Glutamatergic neuron (in vitro differentiated cells): ENCODE measurements at places on chromosomes 1 and 21.

- no peak for DNase-seq
These were observed 39.8 kb upstream of the SYNC start for GRCh38 chr1:32742199-32742947.

DNA sequence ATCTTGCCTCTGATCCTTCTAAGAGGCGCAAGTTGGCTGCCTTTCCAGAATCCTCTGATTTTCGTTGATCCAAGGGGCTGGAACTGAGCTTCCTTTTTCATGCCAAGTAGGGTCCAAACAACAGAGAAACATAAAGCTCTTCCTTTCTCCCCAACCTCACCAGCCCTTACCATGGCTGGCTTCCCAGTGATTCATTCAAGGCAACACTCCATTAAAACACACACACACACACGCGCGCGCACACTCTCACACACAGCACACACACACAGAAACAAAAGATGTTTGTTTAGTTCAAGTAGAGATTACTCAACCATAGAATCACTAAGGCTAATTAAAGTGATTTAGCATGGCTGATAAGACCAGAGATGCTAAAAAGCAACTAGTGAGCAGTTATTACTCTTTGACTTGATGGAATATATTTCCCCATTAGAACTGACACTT lies 13.0 kb upstream of the GUCA2A start:
- no peak for DNase-seq

DNA sequence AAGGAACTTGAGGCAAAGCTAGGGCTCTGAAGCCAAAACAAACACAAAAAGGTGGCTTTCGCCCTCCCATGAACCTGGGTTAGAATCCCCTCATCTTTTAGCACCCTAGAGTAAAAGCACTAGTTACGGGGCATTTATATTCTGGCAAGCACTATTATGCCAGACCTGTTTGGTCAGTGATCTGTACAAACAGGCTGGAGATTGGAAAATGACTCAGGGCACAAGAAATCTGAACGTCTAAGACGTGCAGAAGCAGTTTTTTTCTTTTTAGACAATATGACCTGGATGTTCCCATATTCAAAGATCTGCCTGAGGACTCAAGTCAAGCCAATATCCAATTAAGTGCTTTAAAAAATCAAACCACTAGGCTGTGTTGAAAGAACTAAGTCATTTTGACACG lies 3.0 kb downstream of the ZNF436 start:
- no peak for DNase-seq

DNA sequence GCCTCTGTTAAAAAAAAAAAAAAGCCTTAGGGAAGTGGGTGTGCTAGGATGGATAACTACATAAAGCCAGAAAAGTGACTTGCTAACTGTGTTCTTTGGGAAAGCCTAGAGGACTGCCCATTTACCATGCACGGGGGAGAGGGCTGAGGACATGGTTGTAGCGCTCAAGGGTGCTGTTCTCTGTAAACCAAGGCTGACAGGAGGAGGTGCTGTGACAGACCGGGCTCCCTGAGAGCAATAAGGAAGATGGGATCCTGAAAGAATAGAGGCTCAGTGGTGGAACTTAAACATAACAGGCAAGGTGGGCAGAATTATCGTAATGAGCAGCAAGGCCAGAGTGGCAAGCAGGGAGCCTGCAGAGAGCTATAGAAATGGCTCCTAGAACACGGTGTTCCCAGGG lies 98.5 kb upstream of the DISP3 start:
- DNase-seq, result no peak

- no peak for DNase-seq
These were observed 13.4 kb downstream of the ATF3 start for GRCh38 chr1:212621949-212622305.

DNA sequence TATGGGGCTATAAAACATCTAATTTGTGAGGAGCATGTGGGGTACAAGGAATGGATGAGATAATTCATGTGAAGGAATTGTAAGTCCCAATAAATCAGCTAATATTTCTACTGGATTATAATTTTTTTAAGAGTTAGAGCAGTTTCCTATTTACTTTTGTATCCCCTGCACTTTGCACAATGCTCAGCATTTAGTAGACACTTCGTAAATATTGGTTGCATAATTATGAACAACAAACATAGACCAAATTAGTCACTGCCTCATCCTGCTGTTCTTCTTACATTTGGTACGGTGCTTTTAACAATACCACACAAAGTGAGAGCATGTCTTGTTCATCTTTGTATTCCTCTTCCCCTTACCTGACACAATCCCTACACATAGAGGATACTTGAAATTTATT lies 27.1 kb upstream of the RRP15 start:
- DNase-seq, result no peak

- no peak for DNase-seq
These were observed 125.6 kb downstream of the SPATA46 start for GRCh38 chr1:162251102-162251501.

DNA sequence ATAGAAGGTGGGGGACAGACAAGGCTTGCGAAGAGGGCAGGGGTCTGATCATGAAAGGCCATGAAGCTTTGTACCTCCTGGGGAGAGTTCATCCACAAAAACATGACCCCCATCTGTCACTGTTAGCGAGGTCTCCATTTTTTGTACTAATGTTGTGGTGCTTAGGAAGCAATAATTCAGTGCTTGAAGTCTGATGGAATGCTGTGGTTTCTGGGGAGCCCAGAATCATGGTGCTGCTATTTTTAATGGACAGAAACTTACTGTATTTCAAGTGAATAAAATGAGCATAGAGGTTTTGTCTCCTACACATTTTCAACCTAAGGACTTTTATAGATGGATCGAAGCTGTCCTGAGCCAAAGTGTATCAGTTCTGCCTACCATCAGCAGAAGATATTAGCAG lies 28.2 kb upstream of the RGL1 start:
- DNase-seq, result no peak

- DNase-seq, result no peak
These were observed 2.8 kb downstream of the AGTRAP start for GRCh38 chr1:11738783-11739182.

GRCh38 chr1:119367432-119368124 lies 1.0 kb upstream of the HAO2 start:
- DNase-seq, result no peak

- DNase-seq, result no peak
These were observed 144.5 kb upstream of the L1TD1 start for GRCh38 chr1:62050165-62050564.

GRCh38 chr1:94602802-94603625 lies 61.5 kb upstream of the F3 start:
- DNase-seq, result no peak

DNA sequence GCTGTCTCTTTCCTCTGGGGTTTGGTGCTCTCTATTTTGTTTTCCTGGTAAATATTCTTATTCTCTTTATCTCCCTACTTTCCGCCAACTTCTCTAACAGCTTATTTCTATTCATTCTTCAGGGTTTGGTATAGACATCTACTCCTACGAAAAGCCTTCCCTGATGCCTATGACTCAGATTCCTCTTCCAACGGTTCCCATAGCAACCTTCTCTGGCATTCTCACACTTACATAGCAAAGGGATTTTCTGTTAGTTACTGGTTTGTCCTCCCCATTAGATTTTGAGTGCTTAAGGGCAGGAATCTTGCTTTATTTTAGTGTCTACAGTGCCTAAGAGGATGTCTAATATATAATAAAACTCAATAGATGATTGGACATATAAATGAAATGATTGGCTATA lies 407.6 kb upstream of the DEPDC1 start:
- DNase-seq, result no peak

DNA sequence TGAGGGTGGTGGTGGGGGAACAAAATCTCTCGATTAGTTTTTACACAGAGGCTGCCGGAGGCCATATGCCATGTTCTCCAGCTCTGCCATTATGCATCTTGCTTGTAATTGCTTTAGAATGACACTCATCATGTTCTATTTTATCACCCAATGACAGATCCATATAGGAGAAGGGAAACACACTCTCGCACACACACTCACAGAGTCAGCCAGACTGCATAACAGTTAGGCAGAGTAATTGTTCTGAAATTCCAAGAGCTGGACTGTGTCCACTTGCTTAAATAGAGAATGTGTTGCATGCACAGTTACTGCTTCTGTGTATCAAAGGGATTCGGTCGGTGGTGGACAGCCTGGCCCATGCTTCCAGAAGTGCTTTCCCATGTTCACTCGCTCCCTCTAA lies 30.6 kb downstream of the KCND3 start:
- no peak for DNase-seq

DNA sequence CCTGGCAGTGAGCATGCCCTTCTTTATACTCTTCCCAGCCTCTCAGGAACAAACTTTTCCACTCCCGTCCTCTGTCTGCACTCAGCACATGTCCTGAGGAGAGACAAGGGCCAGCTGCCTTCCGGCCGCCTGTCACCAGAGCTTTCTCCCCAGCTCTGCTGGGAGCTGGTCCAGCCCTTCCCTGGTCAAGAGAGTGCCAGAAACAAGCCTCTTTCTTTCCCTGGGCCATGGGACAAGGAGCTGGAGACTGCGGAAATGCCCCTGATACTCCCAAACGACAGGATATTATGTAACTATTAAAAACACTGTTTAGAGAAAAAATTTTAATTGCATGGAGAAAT lies 10.4 kb downstream of the LAMB3 start:
- DNase-seq, result no peak

DNA sequence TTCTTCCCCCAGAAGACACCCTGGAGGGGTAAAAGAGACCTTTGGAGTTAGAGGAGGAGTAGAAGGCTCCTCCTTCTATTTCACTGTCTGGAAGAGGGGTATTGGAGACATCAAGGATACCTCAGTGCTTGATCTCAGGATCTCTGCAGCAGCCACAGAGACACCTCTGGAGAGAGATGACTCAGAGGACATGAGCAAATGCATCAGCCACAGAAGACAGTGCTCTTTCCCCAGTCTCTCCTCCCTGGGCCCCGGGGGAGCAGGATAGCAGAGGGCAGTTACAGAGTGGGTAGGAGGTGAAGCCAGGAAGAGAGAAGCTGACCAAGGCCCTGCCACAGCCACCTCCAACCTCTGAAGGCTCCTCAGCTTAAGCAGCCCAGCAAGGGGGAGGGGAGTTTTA lies 15.3 kb upstream of the TEDDM1 start:
- no peak for DNase-seq

GRCh38 chr1:25690396-25690956 lies 73.9 kb downstream of the MAN1C1 start:
- no peak for DNase-seq

DNA sequence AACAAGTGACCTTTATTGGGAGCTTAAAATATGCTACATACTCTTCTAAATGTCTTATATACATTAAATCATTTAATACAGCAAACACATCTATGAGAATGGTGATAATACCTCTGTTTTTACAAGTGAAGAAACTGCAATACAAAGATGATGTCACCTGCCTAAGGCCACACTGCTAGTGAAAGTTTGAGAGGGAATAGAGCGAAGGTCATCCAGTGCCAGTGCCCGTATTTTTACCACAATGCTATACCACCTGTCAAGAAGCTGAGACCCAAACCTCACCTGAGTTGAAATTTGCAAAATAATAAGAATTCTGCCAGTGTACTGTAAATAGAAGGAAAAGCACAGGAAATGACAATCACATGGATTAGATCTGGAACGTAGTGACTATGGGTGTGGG lies 200.4 kb upstream of the TMPRSS15 start:
- DNase-seq, result no peak

DNA sequence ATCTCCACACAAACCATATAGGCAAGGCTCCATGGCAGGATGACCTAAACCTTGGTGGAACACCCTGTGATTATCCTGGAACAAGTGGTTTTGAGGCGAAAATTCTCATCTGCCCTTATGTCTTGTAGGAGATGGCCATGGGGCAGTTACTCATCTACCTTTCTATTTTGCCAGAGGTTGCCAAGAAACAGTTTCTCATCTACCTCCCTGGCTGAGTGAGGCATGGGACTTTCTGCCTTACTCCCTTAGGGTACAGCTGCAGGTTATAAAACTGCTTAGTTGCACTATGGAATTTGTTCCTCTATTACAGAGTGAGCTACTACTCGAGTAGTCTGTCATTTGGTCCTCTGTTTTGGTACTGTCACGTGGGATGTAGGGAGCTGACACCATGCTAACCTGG lies 31.3 kb upstream of the GUCA2A start:
- DNase-seq, result no peak

DNA sequence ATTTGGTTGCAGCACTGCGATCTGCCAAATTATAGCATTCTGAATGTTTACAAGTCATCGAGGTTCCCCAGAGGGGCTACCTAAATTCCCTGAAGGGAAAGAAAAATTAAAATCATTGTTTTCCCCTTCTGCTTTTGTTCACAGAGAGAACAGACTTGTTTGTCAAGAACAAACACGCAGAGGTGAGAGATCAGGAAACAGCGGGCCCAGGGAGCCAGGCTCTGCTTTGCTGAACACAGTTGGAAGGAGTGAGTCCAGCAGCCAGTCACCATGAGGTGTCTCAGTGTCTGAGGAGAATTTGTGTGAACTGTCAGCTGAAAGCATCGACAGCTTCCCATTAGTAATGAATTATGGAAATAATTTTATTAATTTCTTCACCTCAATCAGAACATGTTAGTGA lies 52.5 kb downstream of the RWDD3 start:
- no peak for DNase-seq

- DNase-seq, result no peak
These were observed 73.7 kb upstream of the FGGY start for GRCh38 chr1:59223198-59223597.

DNA sequence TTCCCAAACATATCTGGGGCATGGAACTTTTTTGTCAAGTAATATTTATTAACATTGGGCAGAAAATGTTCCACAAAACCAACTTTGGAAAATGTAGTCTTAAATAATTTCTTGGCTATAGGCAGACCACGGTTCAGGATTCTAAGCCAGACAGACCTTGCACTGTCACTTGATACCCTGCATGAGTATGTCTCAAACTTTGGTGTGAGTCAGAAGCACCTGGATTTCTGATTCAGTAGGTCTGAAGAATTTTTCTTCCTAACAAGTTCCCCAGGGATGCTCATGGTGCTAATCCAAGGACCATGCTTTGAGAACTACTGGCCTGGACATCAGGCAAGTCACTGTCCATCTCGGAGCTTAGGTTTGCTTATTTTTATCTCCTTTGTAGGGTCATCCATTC lies 562.0 kb downstream of the PLPP3 start:
- DNase-seq, result no peak

DNA sequence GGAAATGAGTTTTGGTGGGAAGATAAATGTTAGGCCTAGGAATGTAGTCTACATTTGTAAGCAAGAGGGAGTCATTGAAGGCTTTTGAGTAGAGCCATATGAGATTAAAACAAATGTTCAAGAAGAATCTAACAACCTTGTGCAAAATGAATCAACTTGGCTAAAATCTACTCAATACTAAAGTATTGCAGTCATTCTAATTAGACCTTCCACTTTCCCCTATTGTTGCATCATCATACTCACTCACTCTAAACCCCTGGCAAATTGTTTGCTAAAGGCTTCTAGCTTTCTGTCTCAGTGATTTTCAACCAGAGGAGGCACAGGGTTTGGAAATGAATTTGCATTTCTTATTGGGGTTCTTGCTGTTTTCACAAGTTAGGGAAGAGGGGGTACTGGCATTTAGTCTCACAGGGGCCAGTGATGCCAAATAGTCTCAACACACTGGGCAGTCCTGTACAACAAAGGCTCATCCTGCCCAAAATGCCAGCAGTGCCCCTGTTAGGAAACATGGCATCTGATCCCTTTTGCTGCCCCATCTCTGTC lies 85.3 kb downstream of the SEC16B start:
- DNase-seq, result no peak
